ENCODE measurements at places on chromosomes 11 and 22.
A peak's percentile ranks its signal among the peaks of the same experiment; 100 is the strongest.

GRCh38 chr22:26979294-26979693 lies 321.9 kb downstream of the MIAT start:
- no peak for DNase-seq

GRCh38 chr11:22677153-22677903 lies 10.9 kb downstream of the GAS2 start:
- DNase-seq: no peak

DNA sequence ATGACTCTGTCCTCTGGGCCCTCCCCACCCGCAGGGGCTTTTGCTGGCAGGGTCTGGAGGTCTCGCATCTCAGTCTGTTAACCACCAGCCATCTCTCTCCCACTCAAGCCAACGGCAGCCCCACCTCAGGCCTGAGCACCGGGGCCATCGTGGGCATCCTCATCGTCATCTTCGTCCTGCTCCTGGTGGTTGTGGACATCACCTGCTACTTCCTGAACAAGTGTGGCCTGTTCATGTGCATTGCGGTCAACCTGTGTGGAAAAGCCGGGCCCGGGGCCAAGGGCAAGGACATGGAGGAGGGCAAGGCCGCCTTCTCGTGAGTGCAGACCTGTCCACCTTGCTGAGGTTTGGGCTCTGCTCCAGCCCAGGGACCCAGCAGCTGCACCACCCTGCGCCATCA lies 44.3 kb upstream of the TTC12 start:
- DNase-seq: no peak

DNA sequence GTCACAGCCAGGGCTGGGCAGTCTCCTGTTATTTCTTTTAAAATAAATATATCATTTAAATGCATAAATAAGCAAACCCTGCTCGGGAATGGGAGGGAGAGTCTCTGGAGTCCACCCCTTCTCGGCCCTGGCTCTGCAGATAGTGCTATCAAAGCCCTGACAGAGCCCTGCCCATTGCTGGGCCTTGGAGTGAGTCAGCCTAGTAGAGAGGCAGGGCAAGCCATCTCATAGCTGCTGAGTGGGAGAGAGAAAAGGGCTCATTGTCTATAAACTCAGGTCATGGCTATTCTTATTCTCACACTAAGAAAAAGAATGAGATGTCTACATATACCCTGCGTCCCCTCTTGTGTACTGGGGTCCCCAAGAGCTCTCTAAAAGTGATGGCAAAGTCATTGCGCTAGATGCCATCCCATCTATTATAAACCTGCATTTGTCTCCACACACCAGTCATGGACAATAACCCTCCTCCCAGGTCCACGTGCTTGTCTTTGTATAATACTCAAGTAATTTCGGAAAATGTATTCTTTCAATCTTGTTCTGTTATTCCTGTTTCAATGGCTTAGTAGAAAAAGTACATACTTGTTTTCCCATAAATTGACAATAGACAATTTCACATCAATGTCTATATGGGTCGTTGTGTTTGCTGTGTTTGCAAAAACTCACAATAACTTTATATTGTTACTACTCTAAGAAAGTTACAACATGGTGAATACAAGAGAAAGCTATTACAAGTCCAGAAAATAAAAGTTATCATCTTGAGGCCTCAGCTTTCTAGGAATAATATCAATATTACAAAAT lies 13.4 kb downstream of the OR51B4 start:
- DNase-seq: no peak

DNA sequence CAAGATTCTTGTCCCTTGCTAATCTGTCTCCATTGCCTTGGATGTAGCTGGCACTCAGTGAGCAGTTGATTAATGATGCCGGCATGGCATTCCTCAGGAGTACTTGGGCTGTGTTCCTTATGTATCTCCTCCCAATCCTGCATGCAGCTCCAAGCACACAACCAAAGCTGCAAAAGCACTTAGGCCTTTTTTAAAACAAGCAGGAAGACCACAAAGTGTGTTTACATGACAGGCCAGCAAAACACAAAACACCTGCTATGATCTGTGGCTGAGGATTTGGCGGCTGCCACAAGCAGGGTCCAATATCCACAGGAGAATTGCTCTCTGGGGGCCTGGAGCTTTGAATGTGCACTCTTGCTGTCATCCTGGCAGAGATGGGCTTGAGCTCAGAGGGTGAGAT lies 8.9 kb downstream of the ABTB2 start:
- DNase-seq: no peak

DNA sequence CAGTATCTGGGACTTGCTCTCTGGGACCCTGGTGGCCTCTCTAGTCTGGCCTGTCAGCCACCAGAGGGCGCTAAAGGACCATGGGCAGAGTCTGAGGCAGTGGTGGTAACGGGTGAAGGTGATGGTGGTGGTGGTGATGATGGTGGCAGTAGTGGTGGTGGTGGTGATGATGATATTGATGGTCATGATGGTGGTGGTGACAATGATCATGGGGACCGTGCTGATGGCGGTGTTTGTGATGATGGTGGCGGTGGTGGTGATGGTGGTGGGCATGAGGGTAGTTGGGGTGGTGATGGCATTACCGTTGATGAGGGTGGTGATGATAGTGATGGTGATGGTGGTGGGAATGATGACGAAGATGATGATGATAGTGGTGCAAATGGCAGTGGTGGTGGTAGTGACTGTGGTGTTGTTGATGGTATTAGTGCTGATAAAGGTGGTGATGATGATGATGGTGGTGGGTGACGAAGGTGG lies 16.0 kb downstream of the TRPM5 start:
- DNase-seq: peak; percentile 91

All from activated CD4-positive, alpha-beta T cell treated with anti-CD3 and anti-CD28 coated beads, Interleukin-2, amount 50 U/mL, for 1 hour (primary cell).